Sigmoid colon (tissue), 7 donors: ENCODE measurements at places on chromosomes 1 and 21. TPM values are rescaled to one million over a fixed set of nuclear protein-coding genes. Genes with fewer than 3 reads are reported as not detected.

GJA9 gene
- not detected for total RNA-seq

LMX1A gene
- not detected for total RNA-seq

ARHGAP30 gene
- total RNA-seq: 7.7 TPM

RHBG gene
- total RNA-seq: not detected

CYP4X1 gene
- 4.9 TPM for total RNA-seq

DNA sequence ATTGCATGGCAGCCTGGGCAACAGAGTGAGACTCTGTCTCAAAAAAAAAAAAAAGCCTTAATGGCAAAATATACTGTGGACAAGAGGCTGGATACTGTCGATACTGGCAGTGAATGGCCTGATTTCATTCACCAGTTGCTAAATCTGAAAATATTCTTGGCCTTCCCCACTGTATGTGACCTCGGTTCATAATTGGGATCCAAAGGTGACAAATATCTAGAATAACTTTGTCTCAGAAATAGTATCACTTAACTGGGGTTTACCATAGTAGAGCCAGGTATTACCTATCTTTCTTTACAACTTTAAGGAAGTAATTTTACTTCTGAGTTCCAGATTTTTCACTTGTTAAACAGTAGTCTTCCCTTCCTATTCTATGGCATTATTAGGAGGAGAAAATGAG, 8.4 kb downstream of the MTF2 start:
- no peak for DNase-seq

DNA sequence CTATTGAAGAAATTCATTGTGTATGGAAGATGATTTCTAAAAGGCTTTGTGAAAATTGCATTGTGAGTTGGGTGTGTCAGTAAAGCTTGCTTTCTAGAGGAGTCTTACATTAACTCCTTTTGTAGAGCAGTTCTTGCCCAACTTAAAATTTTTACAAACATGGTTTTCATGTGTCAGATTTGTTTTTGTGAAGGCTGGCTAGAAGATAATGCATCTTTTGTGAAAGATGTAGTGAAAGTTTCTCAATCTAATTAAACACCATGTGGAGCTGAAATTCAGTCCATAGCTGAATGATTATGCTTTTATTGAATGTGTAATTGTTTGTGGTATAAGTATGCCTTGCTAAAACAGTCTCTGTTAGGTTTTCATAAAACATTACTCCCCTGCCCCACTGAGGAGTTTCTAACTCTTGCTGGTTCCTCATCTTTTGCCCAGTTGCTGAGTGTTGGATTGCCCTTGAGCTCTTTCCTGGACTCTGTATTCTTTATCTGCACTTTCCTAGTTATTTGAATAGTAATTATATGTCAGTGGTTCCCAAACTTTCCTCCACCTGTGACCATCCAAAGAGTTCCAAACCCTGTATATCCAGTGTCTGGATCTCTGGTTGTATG, 38.0 kb downstream of the KCTD3 start:
- no peak for DNase-seq

GRCh38 chr1:163974120-163974519, 584.9 kb upstream of the PBX1 start:
- no peak for DNase-seq

GRCh38 chr1:76110666-76111065, 36.1 kb downstream of the ST6GALNAC3 start:
- no peak for DNase-seq

GRCh38 chr1:51989582-51990477, 670 bp downstream of the RAB3B start:
- DNase-seq: no peak

DNA sequence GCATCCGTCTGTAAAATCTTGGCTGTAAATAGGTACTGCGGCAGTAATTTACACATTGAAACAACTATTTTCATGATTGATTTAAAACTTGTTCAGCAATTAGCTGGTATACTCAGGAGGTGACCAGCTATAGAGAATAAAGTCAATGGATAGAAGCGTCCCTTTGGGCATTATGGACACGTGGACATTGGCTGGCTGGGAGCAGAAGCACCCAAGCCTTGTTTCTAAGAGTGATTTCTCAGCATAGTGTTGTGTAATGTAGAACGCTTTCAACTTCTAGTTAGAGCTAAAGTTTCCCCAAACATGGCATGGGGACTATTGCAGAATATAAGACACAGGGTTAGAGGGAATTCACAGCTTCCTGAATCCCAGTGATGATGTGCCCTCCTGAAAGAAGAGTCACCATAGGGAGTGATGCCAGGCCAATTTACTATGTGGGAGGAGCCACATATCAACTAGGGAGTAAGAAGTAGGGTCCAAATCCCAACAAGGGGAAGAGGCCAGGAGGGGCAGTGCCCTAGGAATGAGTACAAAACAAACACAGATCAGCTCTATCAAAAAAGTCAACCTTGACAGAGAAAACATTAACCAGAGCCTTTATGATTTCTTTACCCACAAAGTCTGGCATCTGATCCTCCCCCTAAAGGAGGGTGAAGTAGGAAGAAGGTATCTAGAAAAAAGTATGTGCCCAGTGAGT, 92.7 kb downstream of the SUSD4 start:
- no peak for DNase-seq

DNA sequence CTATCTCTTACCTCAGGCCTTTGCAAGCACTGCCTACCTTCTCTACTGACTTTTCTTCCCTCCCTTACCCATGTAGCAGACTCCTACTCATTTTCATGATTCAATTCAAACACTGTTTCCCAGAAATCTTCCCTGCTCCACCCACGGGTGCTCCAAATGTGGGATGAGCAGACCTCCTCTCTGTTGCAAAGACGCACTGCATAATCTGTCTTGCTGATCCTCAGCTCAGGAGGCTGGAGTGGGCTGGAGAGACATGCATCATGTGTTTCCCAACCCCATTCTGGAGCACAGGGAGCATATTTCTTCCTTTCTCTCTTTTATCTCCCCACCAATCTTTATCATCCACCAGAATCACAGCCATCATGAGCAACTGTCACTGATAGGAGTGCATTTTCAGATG, 459.9 kb upstream of the NFIA start:
- DNase-seq: no peak

GRCh38 chr1:173333581-173333980, 126.5 kb upstream of the TNFSF4 start:
- no peak for DNase-seq

GRCh38 chr21:44065428-44065827, 41.8 kb upstream of the PWP2 start:
- no peak for DNase-seq

- DNase-seq: no peak
These were observed 37.6 kb upstream of the GPR153 start for GRCh38 chr1:6298530-6298929.

DNA sequence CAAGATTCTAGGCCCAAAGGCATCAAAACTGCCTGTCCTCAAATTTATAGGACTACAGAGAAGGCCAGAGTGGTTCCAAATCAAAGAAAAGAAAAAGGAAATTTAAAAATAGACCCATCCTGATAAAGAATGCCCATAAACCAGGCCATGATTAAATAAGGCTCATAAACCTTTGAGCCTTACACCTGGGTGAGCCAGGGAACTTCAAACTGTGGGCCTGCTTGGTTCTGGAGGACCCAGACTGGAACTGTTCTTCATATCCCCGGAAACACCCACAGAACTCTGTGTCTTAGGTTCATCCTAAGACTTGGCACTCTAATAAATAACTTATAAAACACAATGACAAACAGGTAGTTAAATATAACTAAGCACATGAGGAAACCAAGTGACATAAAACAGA, 28.8 kb downstream of the MCOLN2 start:
- no peak for DNase-seq

- peak; percentile 60 for DNase-seq
These were observed 616 bp downstream of the MCOLN3 start for GRCh38 chr1:85047472-85048295.

DNA sequence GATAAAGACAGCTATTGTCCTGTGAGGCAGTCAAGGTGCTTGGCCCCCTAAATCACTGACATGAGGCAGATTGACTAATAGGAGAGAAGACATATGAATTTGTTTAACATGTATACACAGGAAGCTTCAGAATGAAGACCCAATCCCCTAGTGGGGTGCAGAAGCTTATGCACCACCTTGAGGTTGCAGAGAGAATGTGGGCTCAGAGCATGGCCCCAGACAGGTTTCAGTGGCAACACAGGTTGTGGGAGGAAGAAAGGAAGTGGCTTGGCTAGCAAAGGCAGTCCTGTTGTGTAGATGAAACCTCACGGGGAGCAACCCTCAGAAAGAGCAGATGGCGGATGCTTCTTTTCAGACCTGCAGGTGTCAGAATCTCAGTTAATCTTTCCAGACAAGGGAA, 37.0 kb upstream of the PARP1 start:
- DNase-seq: no peak

- DNase-seq: no peak
These were observed 1.4 kb downstream of the SPTA1 start for GRCh38 chr1:158685085-158685484.
